Vagina (tissue), 2 donors: ENCODE measurements at places on chromosomes 11 and 22.
A peak's percentile ranks its signal among the peaks of the same experiment; 100 is the strongest.

GRCh38 chr11:46603704-46604308, 10.0 kb upstream of the AMBRA1 start:
- DNase-seq, result peak; percentile 25
- H3K27ac ChIP-seq, result no peak overlapping the region
- H3K4me3 ChIP-seq, result no peak overlapping the region

DNA sequence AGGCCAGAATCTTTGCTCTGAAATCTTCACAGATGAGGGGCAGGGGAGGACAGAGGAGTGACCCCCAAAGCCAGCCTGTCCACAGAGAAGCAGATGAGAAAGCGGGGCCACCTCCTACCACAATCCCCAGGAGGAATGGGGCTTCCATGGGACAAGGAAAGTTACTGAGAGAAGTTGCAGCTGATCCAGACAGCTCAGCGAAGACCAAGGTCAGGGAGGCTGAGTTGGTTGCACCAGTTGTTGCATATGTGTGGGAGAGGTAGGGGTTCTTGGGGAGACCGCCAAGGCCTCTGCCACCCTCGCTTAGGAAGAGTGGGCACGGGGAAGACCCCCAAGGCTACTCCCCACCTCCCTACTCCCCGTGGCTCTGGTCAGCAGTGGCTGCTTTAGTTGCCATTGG, 81.6 kb upstream of the EIF3D start:
- no peak for DNase-seq
- no peak overlapping the region for H3K27ac ChIP-seq
- H3K4me1 ChIP-seq, result no peaks in the 10 kb centered on the region
- H3K27me3 ChIP-seq, result no peaks in the 10 kb centered on the region
- no peaks in the 10 kb centered on the region for H3K36me3 ChIP-seq

- DNase-seq, result peak; percentile 95
- H3K4me1 ChIP-seq, result peaks cover 20% of the 10 kb centered on the region
- no peak overlapping the region for H3K4me3 ChIP-seq
Observed at GRCh38 chr22:39185601-39186012, 33.1 kb upstream of the CBX7 start.

DNA sequence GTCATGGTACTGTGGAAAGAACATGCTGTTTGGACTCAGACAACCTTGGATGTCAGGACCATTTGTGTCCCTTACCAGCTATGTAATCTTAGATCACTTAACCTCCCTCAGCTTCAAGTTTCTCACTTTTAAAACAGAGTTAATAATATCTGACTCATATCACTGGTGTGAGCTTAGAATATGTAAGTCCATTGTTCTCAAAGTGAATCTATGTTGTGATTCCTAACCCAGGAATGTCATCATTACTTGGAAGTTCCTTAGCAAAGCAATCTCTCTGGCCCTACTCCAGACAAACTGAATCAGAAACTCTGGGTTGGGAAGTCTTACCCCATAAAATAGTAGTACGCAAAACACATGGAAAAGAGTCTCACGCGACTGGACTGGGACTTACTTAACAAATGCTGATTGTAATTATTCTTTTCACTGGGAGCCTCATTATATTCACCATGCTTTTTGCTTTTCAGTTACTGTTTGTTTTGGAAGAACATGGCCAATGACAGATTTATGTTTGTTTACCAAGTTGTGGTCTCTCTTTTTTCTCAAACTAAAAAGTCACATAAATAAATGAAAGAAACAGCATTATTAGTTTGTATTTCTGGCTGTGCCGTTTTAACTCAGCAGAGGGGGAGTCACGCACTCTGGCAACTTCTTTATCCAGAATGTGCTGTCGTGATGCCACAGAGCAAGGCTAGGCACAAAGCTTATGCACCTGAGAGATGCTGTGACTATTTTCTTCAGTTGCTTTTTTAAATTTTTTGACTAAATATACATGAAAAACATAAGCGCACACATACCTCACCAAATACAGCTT, 217.7 kb upstream of the CTSC start:
- H3K27me3 ChIP-seq, result no peaks in the 10 kb centered on the region
- no peaks in the 10 kb centered on the region for H3K36me3 ChIP-seq
- DNase-seq, result no peak
- H3K4me3 ChIP-seq, result no peak overlapping the region
- H3K4me1 ChIP-seq, result peaks cover 15% of the 10 kb centered on the region
- peak overlapping the region; percentile 10 for H3K27ac ChIP-seq

- no peaks in the 10 kb centered on the region for H3K27me3 ChIP-seq
- peak overlapping the region; percentile 81 for H3K27ac ChIP-seq
- no peak for DNase-seq
- no peaks in the 10 kb centered on the region for H3K36me3 ChIP-seq
- H3K4me3 ChIP-seq, result peak overlapping the region; percentile 53
Observed at GRCh38 chr11:567629-568292, 7.0 kb downstream of the RASSF7 start.

- no peaks in the 10 kb centered on the region for H3K36me3 ChIP-seq
- peak overlapping the region; percentile 17 for H3K4me3 ChIP-seq
- H3K27me3 ChIP-seq, result no peaks in the 10 kb centered on the region
- H3K4me1 ChIP-seq, result peaks cover 44% of the 10 kb centered on the region
- H3K27ac ChIP-seq, result peak overlapping the region; percentile 54
- DNase-seq, result no peak
Observed at GRCh38 chr11:63999349-64000025, 13.2 kb downstream of the OTUB1 start.
